Right atrium auricular region (tissue), 2 donors: ENCODE measurements at places on chromosomes 4 and X. TPM values are rescaled to one million over a fixed set of nuclear protein-coding genes. Genes with fewer than 3 reads are reported as not detected.

DNA sequence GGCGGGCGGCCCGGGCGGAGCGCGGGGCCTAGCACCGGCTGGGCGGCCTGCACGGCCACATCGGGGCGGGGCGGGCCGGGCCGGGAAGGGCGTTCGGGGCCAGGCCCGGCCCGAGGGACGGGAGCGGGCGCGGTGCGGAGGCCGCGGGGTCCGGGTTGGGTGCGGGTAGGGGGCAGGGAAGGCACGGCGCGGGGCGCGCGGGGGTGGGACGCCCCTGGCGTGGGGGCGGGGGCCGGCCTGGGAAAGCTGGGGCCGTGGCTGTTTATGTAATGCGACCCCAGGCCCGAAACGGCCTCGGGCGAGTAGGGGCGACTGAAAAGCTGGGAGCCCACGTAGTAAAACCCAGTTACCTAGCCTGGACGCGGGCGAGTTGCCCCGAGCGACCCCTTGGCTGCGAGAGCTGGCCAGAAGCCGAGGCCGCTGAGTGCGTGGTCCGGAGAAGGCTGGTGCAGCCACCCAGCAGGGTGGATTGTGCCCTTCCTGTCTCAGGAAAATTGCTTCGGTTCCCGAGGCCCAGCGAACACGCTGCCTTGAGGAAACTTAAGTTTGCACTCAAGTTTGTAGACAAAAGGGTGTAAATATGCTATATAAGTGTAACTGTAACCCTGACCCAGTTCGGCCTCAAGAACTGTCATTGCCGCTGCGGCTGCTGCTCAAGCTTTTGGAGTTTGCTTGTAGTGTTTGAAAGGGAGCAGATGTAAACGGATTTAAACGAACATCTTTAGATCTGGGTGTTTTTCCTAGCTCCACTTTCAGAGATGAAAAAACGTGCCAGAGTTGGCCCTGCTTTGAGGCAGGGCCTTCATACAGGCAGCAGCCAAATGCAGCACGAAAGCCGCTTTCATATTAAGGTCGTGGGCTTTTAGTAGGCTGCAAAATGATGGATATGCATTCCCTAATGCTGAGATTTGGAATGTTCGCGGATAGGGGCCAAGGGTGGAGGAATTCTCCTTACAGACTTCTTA is 674 bp downstream of the SEC24B start:
- DNase-seq = no peak

DNA sequence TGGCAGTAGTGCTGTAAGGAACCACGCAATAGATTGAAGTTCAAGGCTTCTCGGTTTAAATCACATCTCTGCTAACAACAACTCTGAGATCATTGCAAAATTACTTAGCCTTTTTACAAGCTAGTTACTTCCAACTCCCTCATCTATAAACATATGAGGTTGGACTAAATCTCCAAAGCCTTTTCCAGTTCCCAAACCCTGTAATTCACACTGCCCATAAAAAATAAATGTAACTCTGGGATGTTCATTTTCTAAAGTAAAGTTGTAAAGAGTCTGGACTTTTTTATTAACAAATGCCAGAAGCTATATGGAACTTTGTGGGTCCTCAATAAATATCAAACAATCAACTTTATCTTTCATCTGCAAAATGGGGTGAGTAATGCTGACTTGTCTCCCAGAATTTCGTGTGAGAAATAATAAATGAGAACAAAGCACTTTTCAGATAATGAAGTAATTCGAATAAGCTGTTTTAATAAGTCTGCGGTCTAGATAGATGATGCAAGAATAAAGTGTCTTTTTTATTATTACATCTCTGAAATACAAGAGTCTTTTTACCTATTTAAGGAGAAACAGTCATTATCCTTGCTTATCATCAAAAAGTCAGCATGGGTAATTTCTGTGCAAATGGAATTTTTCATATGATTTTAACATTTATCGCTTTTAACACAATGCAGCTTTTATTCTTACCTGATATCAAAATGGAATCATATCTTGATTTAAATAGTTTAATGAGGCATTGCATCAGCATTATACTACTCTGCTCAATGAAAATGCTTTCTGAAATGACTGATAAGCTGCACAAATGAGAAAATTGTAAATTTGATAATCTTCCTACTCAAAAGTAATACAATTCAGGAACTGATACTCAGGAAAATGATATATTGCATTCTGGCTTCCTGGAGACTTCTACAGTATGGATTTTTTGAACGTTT is 252.6 kb downstream of the BANK1 start:
- no peak for DNase-seq

DNA sequence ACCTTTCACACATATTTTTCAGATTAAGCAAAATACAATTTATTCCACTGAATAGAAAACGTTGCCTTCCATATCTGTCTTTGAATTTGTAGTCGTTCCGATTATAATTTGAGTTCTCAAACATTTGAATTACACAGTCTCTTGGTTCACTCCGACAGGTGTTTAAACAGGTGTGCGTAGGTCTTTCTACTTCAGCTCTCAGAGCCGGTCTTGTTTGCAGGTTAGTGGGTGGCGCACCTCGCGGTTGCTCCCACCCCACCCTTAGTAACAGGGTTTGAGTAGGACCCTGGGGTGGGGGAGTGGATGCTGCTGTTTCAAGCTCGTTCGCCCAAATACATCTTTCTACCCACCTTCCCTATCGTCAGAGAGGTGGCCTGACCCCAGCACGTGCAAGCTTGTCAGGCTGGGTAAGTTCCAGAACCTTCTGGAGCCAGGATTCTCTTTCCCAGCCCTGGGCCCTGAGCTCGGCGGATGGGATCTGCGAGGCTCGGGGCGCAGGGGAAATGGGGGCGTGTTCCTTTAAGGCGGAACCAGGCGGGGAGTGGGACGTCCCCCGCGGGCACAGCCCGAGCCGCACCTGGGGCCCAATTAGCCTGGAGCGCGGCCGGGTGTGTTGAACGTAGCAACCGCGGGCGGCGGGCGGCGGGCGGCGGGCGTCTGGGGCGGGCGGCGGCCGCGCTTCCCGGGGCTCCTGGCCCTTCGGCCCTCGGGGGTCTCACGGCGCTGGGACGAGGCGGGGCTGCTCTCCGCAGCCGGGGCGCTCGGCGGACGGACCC is at the start of gene FAM149A:
Gene FAM149A (plus strand): TSS at position 591 of the 776 bp plus-strand sequence.
- no peak for DNase-seq

DNA sequence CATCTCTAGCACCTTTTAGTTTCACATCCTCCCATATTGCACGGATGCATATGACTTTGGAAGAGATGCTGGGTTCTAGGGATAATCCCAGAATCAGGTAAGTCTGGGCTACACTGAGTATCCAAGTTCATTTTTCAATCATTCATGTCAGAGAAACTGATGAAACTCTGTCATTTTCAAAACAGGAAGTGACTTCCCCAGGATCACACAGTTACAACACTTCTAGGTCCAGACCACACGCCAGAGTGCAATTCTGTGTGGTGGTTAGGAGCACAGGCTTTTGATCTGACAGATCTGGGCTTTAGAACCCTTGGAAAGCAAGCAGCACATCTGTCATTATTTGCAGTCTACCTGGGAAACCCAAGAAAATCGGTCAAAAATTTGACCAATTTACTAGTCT is 52.1 kb upstream of the CDKN2AIP start:
- no peak for DNase-seq

GRCh38 chr4:188145601-188146000 is 6.4 kb downstream of the TRIML1 start:
- no peak for DNase-seq

DNA sequence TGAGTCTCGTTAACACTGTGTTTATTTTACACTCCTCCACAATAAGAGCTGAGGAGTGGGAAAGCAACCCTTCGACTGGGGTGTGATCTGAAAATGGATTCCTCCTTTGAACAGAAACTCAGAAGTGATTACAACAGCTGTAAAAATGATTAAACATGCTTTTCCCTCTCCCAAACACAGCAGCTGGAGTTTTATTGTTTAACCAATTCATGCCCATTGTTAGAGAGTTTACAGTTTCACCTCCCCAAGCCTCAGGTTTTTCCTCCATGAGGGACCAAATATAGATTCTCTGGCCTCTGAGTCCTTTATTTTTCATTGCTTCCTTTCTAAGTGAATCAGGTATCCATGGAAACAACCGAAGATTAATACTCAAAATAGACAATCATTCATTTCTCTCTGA is 263.0 kb upstream of the TAPT1 start:
- no peak for DNase-seq

HEPH gene
- total RNA-seq = 61.5 TPM

DNA sequence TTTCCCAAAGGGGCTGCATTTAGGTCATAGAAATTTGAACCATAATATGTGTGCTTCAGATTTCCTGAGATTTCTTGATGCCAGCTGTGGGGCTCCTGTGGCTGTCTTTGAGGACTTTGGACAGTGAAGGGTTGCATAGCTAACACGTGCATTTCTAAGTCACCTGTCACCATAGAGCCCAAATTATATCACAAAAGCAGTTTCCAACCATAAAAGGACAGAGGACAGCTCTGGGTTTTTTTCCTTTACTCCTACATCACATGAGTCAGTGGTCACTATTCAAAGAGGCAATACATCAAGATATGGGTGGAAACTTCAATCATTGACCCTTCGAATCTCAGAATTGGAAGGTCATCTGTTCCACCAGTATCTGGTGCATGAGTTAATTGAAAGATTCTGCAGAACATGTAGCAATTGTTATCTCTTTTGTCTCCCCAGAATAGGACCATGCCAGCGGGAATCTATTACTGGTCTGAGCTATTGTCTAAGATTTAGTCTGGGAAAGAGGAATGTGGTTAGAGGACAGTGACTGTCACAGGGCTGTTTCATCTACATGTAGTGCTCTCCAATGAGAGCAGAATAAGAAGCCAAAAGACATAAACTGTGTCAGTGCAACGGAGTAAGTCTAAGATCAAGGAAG is 133.5 kb downstream of the AASDH start:
- DNase-seq = no peak

- DNase-seq = no peak
Observed at GRCh38 chr4:33714971-33715370, 2529.3 kb downstream of the ARAP2 start.

DNA sequence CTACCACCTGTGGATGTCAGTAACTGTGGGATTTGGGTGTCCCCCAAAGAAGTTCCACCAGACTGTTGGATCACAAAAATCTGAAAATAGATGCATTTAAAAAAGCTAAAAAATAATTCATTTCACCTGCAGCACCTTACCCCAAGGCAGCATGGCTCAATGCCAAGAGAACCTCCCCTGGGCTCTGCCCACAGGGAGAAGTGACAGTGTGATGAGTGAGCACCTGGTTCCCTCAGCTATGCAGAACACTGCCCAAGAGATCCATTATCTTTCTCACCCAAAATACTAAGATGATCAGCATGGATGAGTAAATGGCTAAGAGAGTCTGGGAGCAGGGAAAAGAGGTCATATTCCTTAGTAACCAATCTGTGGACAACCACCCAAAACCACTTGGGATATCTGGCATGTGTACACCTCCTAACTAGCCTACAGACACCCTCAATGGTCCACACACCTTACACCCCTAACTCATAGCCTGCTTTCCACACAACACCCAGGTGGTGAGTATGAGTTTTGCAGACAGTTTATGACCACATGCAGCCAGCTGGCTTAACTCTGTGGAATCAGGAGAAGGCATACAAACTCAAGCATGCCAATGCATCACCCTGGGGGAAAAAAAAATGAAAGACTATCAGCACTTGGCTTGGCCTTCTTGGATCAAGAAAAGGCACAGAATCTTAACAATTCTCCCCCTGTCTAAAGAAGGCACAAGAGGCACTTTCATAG is 416.5 kb upstream of the SMIM31 start:
- DNase-seq = no peak

DNA sequence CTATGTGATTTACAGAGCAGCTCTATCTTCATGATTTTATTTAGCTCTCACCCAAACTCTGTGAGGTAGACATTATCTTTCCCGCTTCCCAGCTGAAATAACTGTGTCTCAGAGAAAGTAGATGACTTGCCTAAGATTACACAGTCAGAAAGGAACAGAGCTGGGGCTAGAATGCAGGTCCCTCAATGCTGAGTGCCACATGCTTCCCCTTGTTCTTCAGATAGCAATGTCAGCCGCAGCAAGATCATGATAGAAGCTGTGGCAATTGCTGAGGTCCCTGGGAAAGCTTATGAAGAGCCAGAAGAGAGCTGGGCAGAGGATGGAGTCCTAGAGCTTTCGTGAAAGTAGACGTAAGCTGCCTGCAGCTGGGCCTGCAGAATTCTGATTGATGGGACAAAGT is 11.1 kb upstream of the GABRE start:
- no peak for DNase-seq

DNA sequence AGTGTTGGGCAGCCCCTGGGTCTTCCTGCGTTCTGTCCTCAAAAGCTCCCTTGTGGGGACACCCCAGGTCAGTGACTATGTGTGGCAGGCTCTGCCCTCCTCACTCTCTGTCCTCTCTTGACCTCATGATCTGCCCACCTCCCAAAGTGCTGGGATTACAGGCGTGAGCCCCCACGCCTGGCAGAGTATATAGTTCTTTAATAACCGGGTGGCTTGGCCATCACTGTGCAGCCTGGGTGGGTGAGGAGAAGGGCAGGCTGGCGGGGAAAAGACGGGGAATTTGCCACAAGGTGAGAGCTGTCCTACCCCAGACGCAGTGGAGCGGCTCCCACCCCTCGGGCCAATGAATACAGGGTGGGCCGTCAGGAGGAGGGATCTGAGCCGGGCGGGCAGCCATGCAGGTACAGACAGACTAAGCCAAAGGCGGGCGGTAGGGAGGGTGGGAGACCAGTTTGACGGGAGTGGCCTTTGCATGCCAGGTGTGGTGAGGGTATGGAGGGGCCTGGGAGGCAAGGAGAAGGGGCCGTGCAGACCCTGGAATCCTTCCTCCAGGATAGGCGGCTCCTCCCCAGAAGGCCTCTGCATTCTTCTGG is 2.5 kb downstream of the SH3BP2 start:
- DNase-seq = no peak

SPANXD gene
- total RNA-seq = not detected

DNA sequence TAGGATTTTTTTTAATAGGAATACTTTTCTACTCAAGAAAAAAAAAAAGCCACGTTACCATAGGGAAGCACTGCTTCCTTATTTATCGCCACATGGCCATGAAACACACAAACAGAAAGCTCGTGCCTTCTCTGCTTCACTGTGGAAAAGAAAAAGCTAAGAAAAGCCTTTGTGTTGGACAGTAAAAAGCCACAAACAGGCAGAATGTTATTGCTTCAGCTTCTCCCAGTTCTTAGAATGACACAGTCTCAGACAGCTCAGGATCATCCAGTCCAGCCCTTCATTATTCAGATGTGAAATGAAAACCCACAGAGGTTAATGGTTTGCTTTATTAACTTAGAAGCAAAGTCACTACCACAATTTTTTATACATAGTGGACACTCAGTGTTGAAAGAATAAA is 181.6 kb upstream of the NOCT start:
- DNase-seq = no peak

DNA sequence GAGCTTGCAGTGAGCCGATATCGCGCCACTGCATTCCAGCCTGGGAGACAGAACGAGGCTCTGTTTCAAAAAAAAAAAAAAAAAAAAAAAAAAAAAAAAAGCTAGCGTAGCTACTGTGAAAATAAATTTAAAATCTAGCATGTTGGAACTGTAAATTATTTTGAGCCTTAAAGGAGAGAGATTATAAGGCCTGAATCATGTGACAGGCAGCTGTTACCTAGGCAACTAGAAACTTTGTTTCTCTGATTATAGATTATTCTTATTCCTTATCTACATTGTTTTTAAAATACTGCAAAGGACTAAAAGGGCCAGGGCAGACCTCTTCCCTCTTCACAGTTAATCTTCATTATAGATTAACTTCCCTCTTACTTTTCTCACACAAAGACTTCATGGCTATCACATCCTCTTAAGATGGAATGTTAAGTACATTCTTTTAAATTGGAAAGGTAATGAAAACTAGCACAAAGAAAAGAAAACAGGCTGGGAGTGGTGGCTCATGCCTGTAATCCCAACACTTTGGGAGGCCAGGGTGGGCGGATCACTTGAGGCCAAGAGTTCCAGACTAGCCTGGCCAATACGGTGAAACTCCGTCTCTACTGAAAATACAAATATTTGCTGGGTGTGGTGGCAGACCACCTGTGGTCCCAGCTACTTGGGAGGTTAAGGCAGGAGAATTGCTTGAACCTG is 21.1 kb upstream of the PDS5A start:
- DNase-seq = no peak
